Esophagus muscularis mucosa (tissue), 4 donors: ENCODE measurements at places on chromosomes 11 and 22. TPM values are rescaled to one million over a fixed set of nuclear protein-coding genes. Genes with fewer than 3 reads are reported as not detected.

- no peak for DNase-seq
- no peak overlapping the region for H3K4me3 ChIP-seq
- H3K27ac ChIP-seq, result no peak overlapping the region
- H3K36me3 ChIP-seq, result no peaks in the 10 kb centered on the region
- H3K4me1 ChIP-seq, result no peaks in the 10 kb centered on the region
Observed at GRCh38 chr22:47388331-47388730, 625.9 kb downstream of the TBC1D22A start.

- no peak overlapping the region for H3K27ac ChIP-seq
- no peaks in the 10 kb centered on the region for H3K4me1 ChIP-seq
- no peak overlapping the region for H3K4me3 ChIP-seq
- H3K36me3 ChIP-seq, result no peaks in the 10 kb centered on the region
- no peak for DNase-seq
Observed at GRCh38 chr11:24738972-24739371, 242.1 kb downstream of the LUZP2 start.

DNA sequence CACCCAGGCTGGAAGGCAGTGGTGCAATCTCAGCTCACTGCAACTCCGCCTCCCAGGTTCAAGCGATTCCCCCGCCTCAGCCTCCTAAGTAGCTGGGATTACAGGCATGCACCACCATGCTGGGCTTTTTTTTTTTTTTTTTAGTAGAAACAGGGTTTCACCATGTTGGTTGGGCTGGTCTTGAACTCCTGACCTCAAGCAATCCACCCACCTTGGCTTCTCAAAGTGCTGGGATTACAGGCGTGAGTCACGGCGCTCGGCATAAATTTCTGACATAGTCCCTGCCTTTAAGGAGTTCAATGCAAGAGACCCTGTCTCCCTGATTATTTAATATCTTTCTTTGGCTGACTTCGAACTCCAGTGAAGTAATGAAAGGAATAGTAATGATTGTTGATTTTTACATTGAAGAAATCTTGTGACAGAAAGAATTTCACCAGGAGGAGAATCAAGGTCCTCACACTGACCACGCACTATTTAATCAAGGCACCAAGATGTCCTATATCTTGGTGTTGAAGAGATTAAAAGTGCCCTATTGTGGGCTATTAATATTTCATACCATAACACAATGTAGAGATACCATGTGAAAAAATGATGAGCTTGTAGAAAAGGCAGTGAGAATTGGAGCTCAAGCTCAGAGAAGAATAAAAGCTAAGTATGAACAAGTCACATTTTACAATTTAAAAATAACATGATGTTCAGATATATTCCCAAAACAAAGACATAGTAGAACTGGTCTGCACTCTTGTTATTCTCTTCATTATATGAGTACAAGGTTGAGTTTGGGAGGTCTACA is 71.6 kb upstream of the BLID start:
- peaks cover 46% of the 10 kb centered on the region for H3K4me1 ChIP-seq
- H3K4me3 ChIP-seq, result no peak overlapping the region
- no peaks in the 10 kb centered on the region for H3K27me3 ChIP-seq
- no peaks in the 10 kb centered on the region for H3K36me3 ChIP-seq
- peak overlapping the region; percentile 85 for H3K27ac ChIP-seq

DNA sequence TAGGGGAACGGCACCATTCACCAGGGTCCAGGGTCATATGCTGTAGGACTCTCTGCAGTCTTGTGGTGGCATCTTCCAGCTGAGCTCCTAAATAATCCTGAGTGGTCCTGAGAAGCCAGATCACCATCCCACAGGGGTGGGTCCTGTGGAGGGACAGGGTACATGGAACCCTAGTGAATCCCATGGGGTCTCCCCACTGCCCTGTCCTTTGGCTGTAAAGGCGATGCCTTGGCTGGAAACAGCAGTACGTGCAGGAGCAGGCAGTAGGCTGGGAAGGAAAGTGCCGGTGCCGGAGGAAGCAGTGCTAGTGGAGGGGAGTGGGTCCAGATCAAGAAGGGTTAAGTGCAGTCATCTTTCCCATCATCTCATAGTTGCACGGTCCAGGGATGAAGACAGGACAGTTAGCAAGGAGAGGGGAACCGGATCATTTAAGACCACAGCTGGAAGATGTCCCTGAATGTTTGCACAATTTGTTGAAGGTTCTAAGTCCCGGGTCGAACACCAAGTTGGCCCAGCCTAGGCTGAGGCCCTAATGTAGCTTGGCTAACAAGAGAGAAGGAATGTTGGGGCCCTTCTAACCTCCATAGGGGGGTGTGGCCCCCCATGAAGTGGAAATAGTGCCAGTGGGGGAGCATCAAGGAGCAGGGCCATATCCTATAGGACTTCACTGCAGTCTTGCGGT is 18.1 kb downstream of the TSPAN32 start:
- DNase-seq, result no peak
- H3K4me3 ChIP-seq, result no peak overlapping the region
- H3K4me1 ChIP-seq, result peaks cover 12% of the 10 kb centered on the region

DNA sequence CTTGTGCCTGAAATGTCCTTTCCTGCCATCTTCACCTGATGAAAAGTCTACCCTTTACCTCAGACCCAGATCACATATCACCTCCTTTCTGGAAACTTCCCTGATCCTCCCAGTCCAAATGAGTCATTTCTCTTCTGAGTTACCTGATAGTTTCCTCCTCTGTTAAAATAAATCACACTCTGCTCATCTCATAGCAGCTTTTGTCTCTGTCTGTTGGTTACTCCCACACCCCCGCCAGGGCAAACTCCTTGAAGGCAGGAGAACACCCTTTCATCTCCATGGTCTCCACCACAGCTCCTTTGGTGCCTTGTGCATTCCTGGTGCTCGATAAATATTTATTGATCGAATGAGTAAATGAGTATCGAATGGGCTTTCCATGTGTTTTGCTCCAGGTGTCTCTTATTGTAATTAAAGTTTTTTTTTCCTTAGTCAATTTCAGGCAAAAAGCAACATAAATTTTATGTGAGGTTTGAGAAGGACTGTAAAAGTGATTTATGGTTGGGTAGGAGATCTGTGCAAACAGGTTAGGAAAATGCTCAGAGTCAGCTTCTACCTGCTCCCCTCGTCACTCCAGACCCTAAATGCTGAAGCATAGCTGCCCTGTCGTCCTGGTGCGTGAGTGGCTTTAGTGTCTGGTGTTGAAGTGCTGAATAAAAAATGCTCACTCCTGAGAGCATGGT is 178.2 kb downstream of the GRIK4 start:
- no peaks in the 10 kb centered on the region for H3K4me1 ChIP-seq
- H3K4me3 ChIP-seq, result no peak overlapping the region
- no peak for DNase-seq
- no peak overlapping the region for H3K27ac ChIP-seq

DNA sequence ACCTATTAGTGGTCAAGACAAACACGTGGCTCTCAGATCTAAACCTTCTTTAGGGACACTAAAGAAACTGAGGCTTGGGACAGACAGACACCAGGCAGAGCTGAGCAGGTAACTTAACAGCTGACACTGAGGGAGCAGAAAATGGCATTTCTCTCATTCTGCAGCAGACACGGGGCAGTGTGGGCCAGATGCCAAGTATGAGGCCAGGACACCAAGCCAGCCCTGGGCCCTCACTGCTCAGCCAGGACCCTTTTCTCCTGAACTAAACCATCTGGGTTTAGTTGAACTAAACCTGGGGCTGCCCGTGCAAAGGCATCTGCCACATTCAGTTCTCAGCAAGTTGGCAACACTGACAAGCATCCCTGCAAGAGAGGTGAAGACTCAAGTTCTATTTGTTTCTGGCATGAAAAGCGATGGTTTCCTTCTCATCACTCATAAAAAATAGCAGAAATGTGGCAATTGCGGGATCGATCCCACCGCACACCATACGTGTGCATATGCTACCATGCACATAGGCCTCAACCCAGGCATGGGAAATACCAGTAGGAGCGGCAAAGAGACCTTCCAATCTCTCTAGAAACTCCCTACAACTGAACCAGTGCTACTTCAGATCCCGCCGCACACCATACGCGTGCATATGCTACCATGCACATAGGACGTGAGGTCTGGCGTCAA is 100.1 kb upstream of the BID start:
- H3K36me3 ChIP-seq, result peaks cover 87% of the 10 kb centered on the region
- no peak overlapping the region for H3K4me3 ChIP-seq
- DNase-seq, result no peak
- H3K4me1 ChIP-seq, result peaks cover 17% of the 10 kb centered on the region

- H3K27ac ChIP-seq, result peak overlapping the region; percentile 82
- peaks cover 16% of the 10 kb centered on the region for H3K4me1 ChIP-seq
- DNase-seq, result no peak
Observed at GRCh38 chr11:111879637-111879960, 258 bp downstream of the CFAP68 start.

DNA sequence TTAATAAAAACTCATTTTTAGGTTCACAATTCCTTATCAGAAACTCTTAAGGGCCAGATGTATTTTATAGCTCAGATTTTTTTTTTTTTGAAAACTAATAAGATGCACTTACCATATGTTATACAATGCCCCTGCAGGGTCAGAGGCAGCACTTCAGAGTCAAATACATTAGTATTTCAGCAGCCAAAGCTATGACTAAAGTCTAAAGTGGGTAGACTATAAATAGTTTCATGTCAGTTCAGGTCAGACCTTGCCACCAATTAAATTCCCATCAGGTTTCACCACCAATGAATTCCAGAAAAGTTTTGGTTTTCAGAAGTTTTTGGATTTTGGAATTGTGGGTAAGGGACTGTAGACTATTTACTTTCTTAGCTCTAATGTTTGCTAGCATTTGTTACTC is 75.9 kb downstream of the FAM83F start:
- peaks cover 29% of the 10 kb centered on the region for H3K4me1 ChIP-seq
- DNase-seq, result no peak

GRCh38 chr22:37467391-37467955 is 18.7 kb downstream of the MFNG start:
- H3K4me3 ChIP-seq, result no peak overlapping the region
- H3K4me1 ChIP-seq, result no peaks in the 10 kb centered on the region
- H3K36me3 ChIP-seq, result no peaks in the 10 kb centered on the region

GRCh38 chr22:32123657-32124056 is 35.4 kb downstream of the C22orf42 start:
- H3K36me3 ChIP-seq, result no peaks in the 10 kb centered on the region
- H3K4me3 ChIP-seq, result no peak overlapping the region
- no peaks in the 10 kb centered on the region for H3K4me1 ChIP-seq

- H3K27ac ChIP-seq, result no peak overlapping the region
- no peak for DNase-seq
- H3K4me3 ChIP-seq, result no peak overlapping the region
- H3K4me1 ChIP-seq, result peaks cover 32% of the 10 kb centered on the region
Observed at GRCh38 chr22:46121523-46122287, 28.6 kb upstream of the PPARA start.

- no peak for DNase-seq
- H3K27ac ChIP-seq, result peak overlapping the region; percentile 70
- peaks cover 6% of the 10 kb centered on the region for H3K27me3 ChIP-seq
- H3K4me3 ChIP-seq, result peak overlapping the region; percentile 65
- no peaks in the 10 kb centered on the region for H3K36me3 ChIP-seq
Observed at GRCh38 chr22:39238966-39239505, 5.7 kb downstream of the PDGFB start.

MUC2 gene
- total RNA-seq, result not detected

PRRG4 gene
- 2.8 TPM for total RNA-seq

SPDYC gene
- not detected for total RNA-seq

CSF2RB gene
- total RNA-seq, result 19.4 TPM

TSKU gene
- 60.6 TPM for total RNA-seq

EHF gene
- total RNA-seq, result not detected
